ENCODE measurements at places on chromosomes 12 and 14. TPM values are rescaled to one million over a fixed set of nuclear protein-coding genes. Genes with fewer than 3 reads are reported as not detected.

Gene MORN3
- total RNA-seq: 0.59 TPM

Gene DUSP16
- total RNA-seq: 24.2 TPM

Gene SNX6
- 81.2 TPM for total RNA-seq

Gene P2RX2
- not detected for total RNA-seq

Gene ACVRL1
- 46.8 TPM for total RNA-seq

Gene NID2
- total RNA-seq: 68.8 TPM

Gene TMTC3
- total RNA-seq: 38.0 TPM

Gene CLEC2B
- total RNA-seq: 18.7 TPM

Gene SIX4
- 4.4 TPM for total RNA-seq

Gene DGKA
- total RNA-seq: 41.4 TPM

Gene STAC3
- 20.2 TPM for total RNA-seq

Gene WNT1
- total RNA-seq: not detected

Gene NFE2
- 5.7 TPM for total RNA-seq

Gene KRT3
- total RNA-seq: 0.10 TPM

Gene E2F7
- total RNA-seq: 2.9 TPM

Gene FAM186B
- total RNA-seq: 0.59 TPM

Gene CMTM5
- total RNA-seq: 2.7 TPM

Gene LPAR5
- total RNA-seq: 1.7 TPM

Gene ADCY4
- total RNA-seq: 9.6 TPM

Gene BCL11B
- 17.6 TPM for total RNA-seq

Gene FGF23
- not detected for total RNA-seq

Gene DPPA3
- total RNA-seq: not detected

Gene DNM1L
- total RNA-seq: 78.0 TPM

Gene OTOGL
- 0.30 TPM for total RNA-seq

Gene KRT82
- 15.8 TPM for total RNA-seq

Gene RNFT2
- total RNA-seq: 1.7 TPM

Gene PRH2
- total RNA-seq: not detected

Gene MVK
- 12.3 TPM for total RNA-seq

Gene OR4N2
- not detected for total RNA-seq

Gene FLRT2
- total RNA-seq: 32.6 TPM

Gene PPM1H
- 7.1 TPM for total RNA-seq

Gene SELPLG
- total RNA-seq: 4.2 TPM

Gene ZNF384
- total RNA-seq: 17.4 TPM

Gene CDK17
- 65.8 TPM for total RNA-seq

Gene LTA4H
- total RNA-seq: 52.9 TPM

Gene HOXC4
- total RNA-seq: 3.6 TPM

Gene NPFF
- total RNA-seq: 0.59 TPM

Gene RAB21
- 26.7 TPM for total RNA-seq

Gene TESPA1
- total RNA-seq: 0.30 TPM

Gene CLEC2D
- total RNA-seq: 6.0 TPM

Gene TMEM253
- total RNA-seq: 0.39 TPM

Gene HNRNPC
- total RNA-seq: 415 TPM

Gene PPP1R36
- total RNA-seq: 0.89 TPM

Gene GALNT6
- 4.9 TPM for total RNA-seq

Gene ZBTB42
- 2.8 TPM for total RNA-seq

Gene KRT74
- total RNA-seq: 133 TPM

Gene PLCZ1
- total RNA-seq: not detected

Gene CBX5
- 47.6 TPM for total RNA-seq

Gene MYBPC1
- total RNA-seq: 398 TPM

Gene GRIP1
- total RNA-seq: 6.4 TPM

Gene HOXC9
- total RNA-seq: 4.0 TPM

Gene CKAP4
- total RNA-seq: 71.5 TPM

Gene GARIN6
- not detected for total RNA-seq

Gene RTN1
- total RNA-seq: 6.1 TPM

Gene BEGAIN
- total RNA-seq: 1.4 TPM

Gene RHOJ
- 21.6 TPM for total RNA-seq

Gene PFKM
- total RNA-seq: 54.3 TPM

Gene GPD1
- 163 TPM for total RNA-seq

Gene CCDC91
- 31.2 TPM for total RNA-seq
